ENCODE measurements at places on chromosomes 11 and 22.

DNA sequence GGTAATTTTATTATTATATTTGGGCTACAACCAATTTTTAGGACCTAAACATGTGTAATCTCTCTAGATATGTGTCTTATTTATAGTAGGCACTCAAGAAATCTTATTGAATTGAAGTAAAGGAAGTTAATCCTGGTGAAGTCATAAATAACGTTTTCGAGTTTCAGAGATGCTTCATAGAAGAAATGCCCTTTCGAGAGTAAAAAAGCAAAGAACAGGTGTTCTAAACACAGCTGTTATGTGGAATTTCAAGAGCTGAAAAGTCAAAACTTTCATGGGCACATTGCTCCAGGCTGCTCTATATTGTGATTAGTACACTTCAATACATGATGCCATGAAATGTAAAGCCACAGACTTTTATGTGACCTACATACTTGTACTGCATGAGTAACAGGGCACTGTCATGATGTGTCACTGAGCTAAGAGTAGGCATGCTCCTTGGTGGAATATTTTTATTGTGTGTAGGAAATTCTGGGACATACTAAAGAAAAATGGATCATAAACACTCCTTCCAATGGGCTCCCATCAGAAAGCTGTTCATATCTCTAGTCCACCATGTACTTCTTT lies 7.2 kb upstream of the ELMOD1 start:
- DNase-seq = no peak

DNA sequence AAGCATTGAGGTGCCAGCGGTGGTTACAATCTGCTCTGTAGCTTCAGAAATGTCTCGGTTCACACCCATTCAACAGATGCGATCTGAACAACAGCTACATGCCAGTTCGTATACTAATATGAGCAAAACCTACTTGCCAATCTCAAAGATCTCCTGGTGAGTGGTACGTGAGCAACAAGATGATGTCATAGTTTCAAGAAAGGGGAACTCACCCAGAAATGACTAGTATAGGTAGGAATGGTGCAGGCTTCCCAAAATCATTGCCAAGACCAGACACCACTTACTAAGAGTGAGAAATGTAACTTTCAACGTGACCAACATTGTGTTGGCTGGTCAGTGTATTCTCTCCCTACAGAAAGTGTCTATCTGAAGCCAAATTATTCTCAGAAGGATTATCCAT lies 31.1 kb downstream of the OR6Q1 start:
- no peak for DNase-seq

DNA sequence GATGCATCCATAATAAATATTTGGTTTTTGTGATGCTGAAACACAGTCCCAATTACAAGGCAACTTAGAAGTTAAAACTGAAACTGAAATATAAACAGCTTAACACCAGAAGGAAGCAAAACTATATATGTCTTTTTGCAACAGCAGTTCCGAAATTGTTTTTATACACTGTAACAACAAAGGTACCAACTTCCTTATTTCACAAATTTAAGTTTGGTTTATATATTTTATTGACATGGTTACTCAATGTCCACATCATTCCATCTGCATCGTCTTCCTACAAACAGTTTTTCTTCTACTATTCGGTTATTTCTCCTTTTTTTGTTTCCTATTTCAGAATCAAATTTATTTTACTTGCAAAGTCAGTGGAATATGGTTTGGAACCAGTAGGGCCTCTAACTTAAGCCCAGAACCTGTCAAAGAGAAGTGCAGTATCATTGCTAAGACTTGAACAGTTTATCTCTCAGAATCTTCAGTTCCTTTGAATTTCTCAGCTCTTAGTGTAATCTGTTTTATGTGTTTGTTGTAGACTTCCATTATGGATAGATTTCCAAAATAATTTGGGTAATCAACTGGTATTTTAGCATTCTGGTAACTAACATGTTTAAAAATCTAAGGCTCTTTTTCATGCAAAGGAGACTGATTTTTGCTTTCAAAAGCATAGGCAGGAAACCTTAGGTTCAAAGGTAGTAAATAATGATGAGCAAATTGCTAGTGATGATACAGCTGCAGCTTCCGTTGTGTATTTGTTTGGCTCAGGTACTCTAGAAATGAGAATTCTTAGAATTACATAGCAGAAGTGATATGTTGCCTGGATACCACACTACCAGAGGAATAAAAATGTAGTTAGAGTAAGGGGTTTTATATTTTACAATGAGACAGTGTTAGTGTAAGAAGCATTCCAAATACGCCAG lies 8.2 kb upstream of the HSPA8 start:
- no peak for DNase-seq

DNA sequence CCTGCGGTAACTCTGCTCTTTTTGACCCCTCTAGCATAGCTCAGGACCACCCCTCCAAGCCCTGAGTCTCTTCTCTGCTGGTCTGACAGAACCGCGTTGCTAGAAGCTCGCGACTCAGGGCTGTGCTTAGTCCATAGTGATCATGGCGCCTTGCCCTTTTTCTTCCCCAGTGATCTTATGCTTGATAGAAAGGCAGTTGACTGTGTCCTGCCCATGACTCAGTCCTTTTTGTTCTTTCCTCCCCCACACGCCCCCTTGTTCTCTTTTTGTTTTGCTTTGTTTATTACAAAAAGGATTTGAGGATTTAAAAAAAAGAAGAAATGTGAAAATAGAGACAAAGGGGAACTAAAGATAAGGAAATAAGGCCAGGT lies 17.5 kb downstream of the IL17RA start:
- no peak for DNase-seq

- peak; percentile 43 for DNase-seq
Measured at GRCh38 chr22:39360674-39361413, 11.1 kb downstream of the SYNGR1 start.

- no peak for DNase-seq
Measured at GRCh38 chr11:130554241-130555055, 106.0 kb downstream of the ADAMTS15 start.

DNA sequence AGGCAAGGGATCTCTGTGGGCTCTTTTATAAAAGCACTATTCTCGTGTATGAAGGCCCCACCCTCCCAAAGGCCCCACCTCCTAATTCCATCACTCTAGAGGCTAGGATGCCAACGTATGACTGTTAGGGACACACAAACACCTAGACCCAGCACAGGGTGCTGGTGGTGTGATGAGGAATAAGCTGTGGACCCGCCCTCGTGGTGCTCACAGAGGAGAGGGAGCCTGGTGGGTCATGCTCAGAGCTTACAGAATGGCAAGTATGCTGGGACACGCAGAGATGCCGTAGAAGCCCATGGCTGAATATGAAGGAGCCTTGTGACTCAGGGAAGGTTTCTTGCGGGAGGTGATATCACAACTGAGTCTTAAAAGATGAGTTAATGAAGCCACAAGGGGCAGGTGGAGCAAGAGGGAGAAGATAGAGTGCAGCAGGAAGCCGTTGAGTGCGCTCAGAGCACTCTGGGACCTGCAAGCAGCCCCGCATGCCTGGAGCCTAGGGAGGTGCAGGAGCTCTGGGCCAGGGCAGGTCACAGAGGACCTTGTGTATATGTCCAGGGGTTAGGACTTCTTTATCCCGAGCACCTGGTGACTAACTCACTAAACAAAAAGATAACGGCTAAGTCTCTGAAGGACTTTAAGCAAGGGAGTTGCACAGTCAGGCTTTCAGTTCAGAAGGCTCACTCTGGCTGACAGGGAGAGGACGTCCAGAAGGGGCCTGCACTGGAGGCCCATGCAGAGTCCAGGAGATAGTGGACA lies 160.9 kb downstream of the TRIM29 start:
- no peak for DNase-seq

DNA sequence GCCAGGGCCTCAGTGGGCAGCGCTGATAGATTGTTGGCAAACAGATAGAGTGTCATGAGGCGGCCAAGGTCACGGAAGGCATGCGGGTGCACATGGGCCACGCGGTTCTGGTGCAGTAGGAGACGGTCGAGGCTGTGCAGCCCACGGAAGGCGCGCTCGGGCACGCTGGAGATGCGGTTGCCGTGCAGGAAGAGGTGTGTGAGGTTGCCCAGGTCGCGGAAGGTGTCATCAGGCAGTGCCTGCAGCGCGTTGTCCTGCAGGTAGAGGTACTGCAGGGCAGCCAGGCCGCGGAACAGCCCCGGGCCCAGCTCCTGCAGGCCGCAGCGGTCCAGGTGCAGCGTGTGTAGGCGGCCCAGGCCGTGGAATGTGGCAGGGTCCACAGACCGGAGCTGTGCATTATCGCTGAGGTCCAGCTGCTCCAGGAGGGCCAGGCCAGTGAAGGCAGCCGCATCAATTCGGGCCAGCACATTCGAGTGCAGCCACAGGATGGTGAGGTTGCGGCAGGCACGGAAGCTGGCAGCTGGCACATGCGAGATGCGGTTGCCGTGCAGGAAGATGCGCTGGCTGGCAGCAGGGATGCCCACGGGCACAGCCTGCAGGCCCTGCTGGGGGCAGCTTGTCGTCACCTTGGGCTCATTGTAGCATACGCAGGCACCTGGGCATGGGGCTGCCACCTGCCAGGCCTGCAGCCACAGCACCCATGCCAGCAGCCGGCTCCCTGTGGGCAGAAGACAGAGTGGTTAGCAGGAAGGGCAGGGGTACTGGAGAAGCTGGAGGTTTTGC lies 25.5 kb downstream of the RTN4R start:
- no peak for DNase-seq

GRCh38 chr11:1262172-1263006 lies 39.5 kb downstream of the MUC5B start:
- peak; percentile 95 for DNase-seq

GRCh38 chr11:128053981-128054931 lies 533.1 kb downstream of the ETS1 start:
- DNase-seq = no peak

DNA sequence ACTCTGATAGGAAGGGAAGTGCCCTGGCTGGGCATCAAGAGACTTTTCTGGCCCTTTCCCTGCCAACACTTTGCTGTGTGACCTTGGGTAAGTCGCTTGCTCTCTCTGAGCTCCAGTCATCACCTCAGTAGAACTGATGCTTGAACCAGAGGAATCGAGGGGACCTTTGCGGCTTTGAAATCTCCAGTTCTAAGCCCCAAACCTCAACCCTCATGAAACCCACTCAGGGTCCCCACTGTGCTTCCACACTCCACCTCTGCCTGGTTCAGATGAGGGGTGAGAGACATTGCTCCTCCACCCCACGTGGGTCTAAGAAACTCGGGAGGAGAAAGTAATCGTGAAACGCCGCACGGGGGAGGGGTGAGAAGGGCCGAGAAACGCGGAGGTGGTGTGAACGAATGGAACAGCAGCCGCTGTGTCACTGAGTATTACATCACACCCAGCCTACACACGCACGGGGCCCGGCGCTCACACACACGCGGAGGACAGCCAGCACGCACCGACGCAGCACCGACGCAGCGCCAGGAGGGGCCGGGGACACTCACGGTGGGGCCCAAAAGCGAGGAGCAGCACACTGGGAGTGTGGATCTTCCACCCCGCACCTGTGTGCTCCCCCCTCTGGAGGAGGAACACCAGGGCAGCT lies 4.3 kb downstream of the RTN4RL2 start:
- no peak for DNase-seq

DNA sequence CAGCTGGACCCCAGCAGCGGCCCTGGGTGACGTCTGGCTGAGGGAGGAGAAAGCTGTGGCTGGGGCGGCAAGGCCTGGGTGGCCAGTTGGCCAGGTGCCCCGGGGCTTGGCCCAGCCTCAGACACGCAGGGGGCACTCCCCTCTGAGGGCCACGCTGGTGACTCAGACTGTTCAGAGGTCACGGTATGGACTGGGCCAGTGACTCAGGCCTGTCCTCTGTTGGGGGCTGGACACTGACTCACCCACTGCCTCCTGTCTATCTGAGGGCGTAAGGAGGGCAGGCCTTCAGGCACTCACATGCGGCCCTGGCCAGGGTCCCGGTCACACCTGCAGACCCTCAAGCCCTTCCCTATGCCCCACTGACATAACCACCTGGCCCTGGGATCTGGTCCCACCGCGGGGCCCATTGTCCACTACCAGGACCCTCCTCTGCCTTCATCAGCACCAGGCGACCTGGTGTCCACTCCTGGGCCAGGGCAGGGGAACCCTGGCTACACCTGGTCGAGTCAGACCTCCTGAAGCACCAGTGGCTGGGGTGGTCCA lies 3.7 kb upstream of the MUC5AC start:
- DNase-seq = peak; percentile 26

DNA sequence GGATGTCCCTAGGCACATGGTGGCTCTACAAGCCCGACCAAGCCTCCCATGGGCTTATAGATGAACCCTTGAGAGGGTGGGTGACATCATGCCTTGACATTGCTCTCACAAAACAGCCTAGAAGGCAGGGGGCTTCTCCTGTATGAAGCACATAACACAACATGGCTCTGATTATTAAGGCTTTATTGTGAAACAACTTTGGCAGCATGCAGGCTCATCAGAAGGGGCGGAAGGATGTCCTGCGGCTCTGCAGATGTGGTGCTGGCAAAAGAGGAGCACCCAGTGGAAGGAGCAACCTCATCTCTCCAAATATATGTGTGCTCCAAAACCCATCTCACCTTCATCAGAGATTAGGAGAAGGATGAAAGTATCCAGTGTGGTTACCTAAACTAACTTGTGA lies 100.4 kb downstream of the MPPED2 start:
- no peak for DNase-seq

DNA sequence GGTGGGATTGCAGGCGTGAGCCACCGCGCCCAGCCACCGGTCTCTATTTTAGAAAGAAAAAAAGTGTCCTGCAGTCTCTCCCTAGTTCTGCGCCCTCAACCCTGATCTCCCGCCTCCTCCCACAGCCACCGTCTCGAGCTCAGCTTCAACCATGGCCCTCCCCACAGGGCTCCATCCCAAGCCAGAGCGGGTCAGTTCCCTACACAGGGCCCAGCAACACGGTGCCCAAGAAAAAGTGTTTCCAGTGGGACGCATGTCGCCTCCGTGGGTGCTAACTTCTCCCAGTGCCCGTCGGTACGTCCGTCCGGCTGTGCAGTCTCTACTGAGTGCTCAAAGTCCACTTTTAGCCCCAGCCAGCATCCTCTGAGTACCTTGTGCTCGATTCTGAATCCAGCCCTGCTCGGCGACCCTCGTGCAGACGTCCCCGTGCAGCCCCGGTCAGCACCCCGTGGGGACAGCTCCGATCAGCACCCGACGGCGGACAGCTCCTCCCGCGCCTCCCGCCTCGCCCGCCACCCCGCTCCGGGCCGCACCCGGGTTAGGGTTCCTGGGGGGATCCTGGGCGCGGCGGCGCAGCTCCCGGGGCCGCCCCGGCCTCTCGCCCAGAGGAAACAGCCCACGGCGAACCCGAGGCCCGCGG lies 657 bp upstream of the MAPK8IP2 start:
- DNase-seq = peak; percentile 68

DNA sequence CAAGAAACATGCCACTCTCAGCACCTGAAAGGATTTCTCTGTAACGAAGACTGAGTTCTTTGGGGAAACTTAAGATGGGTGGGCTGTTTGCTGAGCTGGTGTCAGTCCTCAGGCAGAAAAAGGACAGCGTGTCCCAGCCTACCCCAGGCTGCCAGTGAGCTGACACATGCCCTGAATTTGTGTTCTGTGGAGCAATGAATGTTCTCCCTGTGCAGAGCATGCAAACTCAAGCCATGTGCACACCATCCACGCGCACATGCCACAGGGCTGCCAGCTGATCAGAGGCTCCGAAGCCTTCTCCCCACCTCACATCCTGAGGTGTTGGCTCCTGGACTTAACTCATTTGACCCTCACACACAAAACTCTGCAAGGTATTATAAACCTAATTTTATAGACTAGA lies 104.9 kb downstream of the KCNC1 start:
- no peak for DNase-seq
